ENCODE measurements at places on chromosomes 2 and 18. TPM values are rescaled to one million over a fixed set of nuclear protein-coding genes. Genes with fewer than 3 reads are reported as not detected.

The INHBB gene
- not detected for total RNA-seq

The SULT1C2 gene
- 0.71 TPM for total RNA-seq

The SCYGR1 gene
- not detected for total RNA-seq

The CROCC2 gene
- total RNA-seq: not detected

The KDSR gene
- total RNA-seq: 27.1 TPM

The ST8SIA5 gene
- total RNA-seq: not detected

The ACVR1 gene
- total RNA-seq: 1.9 TPM

The LBH gene
- not detected for total RNA-seq

The CBLN2 gene
- total RNA-seq: 1.8 TPM

The STAT4 gene
- total RNA-seq: not detected

The WDR35 gene
- 22.8 TPM for total RNA-seq

The CD207 gene
- total RNA-seq: 0.10 TPM

The FSIP2 gene
- not detected for total RNA-seq

The CSRNP3 gene
- not detected for total RNA-seq

The NEUROD1 gene
- total RNA-seq: not detected

The APCDD1 gene
- not detected for total RNA-seq

The TMEM178A gene
- 98.4 TPM for total RNA-seq

The PROKR1 gene
- total RNA-seq: not detected

The WIPF1 gene
- not detected for total RNA-seq

The GATA6 gene
- 0.31 TPM for total RNA-seq

The ANKRD30BL gene
- total RNA-seq: not detected

The C1GALT1C1L gene
- not detected for total RNA-seq

The DAW1 gene
- not detected for total RNA-seq

The IDH1 gene
- total RNA-seq: 440 TPM

The UGT1A3 gene
- not detected for total RNA-seq

All from G401 (cell line).